ENCODE measurements at places on chromosomes 4 and X.

DNA sequence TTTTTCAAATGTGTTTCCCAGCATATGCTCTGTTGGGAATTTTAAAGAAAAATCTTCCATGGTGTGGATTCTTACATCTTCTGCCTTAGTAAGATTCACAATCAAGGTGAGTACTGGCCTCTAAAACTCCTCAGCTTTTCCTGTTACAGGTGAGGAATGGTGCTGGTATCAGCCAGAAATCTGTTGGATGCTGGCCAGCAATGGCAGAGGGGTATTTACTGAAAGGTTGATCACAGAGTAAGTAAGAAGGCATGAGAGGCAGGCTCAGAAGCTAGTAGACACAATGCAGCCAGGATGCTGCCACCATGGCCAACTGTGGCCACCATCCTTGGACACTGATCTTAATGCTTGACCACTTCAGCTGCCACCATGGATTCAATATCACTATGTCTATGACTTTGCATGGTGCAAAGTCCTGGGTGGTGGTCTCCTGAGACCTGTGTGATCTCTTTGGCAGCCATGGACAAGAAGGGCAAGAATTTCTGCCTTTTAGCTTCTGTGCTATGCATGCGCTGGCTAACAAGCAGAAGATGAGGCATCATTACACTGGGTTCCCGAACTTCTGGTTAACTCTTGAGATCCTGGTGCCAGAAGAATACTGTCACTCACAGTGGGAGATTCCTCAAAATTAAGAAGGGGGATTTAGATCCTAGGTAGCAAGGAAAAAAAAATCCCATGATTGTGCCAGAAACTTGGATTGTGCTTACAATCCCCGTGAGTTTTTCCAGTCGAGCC lies 60.2 kb downstream of the CHRNA9 start:
- no peak for DNase-seq

DNA sequence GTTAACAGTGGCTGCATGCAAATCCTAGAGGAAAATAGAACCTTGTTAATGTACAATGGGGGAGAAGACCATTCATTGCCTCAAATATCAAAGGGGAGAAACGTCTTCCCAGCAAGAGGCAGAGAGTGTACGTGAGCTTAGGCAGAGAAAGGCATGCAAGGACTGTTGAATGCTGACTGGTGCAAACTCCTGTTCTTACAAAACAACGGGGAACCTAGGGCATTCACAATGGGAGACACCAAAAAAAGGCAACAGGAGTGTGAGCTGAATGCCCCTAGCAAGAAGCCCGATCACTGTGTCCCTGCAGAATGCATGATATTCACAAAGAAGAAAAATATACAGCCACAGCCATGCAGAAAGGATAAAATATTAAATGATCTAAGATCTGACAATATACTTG lies 184.9 kb downstream of the NSUN7 start:
- DNase-seq, result no peak

- DNase-seq, result no peak
These were observed 285.6 kb downstream of the GPAT3 start for GRCh38 chr4:83821493-83821892.

DNA sequence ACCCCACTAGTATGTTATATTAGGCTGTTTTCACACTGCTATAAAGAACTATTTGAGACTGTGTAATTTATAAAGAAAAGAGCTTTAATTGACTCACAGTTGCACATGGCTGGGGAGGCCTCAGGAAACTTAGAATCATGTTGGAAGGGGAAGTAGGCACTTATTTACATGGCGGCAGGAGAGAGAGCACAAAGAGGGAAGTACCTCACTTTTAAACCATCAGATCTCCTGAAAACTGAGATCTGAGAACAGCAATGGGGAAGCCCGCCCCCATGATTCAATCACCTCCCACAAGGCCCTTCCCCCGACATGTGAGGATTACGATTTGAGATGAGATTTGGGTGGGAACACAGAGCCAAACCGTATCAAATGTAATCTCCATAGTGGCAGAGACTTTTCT lies 45.4 kb upstream of the XK start:
- no peak for DNase-seq

- no peak for DNase-seq
These were observed 4.7 kb upstream of the EFNB1 start for GRCh38 chrX:68824152-68824433.

- no peak for DNase-seq
These were observed 53.9 kb downstream of the LRP2BP start for GRCh38 chr4:185341841-185342240.

Data from activated naive CD4-positive, alpha-beta T cell treated with anti-CD3 and anti-CD28 coated beads, Interleukin-2, amount 10 ng/mL, durations not matched to agents 7 days and 5 days (primary cell).